ENCODE measurements at places on chromosomes 7 and 10.

- no peak for DNase-seq
Observed at GRCh38 chr7:124799448-124799847, 33.9 kb upstream of the GPR37 start.

- no peak for DNase-seq
Observed at GRCh38 chr7:75611557-75612178, 119.5 kb downstream of the SPDYE5 start.

- no peak for DNase-seq
Observed at GRCh38 chr7:99386584-99387238, 12.2 kb downstream of the ARPC1B start.

DNA sequence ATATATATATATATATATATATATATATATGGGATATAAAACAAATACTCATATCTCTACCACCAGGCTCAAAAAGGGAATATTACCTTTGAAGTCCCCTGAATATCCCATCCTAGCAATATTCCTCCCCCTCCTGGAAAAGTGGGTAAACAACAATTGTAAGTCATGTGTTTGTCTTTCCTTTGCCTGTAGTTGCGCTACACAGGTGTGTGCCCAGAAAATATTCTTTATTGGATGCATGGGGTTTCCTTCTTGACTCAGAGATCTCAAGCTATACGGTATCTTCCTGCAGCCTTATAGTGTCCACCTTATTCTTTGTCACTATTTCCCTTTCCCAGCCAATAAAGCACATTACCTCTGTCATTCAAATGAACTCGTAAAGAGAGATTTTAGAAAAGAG is 54.2 kb downstream of the MET start:
- no peak for DNase-seq

- no peak for DNase-seq
Observed at GRCh38 chr7:3922175-3922635, 621.2 kb downstream of the SDK1 start.

GRCh38 chr10:87651801-87652200 is 7.9 kb upstream of the PAPSS2 start:
- no peak for DNase-seq

DNA sequence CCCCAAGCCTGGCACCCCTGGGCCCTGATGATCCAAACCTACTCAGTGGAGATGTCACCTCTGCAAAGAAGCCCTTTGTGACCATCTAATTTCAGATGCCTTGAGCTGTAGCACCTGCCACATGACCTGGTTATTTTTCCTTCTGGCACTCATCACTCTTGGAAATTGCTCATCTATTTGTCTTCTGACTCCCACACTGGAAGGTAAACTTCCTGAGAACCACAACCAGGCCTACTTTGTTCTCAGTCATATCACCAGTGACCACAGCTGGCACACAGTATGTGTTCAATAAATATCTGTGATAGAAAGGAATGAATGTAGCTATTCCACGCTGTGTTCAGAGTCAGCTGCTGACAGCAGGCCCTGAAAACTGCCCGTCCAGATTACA is 97.1 kb downstream of the SH3PXD2A start:
- no peak for DNase-seq

DNA sequence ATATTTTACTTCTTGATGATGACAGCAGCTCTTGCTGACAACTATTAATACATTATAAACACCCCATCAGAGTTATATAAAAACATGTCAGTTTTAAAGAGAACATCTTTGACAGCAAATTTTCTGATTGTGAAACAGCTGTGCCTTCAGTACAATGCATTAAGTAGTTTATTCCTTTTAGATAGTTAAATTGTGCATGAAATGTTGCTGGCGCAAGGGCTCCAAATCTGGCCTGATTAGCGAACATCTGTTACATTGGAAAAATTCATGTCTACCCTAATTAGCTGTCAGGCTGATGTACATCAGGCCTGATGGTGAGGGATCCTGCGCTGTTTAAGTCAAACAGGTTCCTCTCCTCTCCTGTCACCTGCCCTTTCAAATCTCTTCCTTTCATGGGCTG is 171.9 kb upstream of the SP8 start:
- DNase-seq: no peak

- no peak for DNase-seq
Observed at GRCh38 chr10:131674130-131674529, 226.7 kb upstream of the PPP2R2D start.

GRCh38 chr10:90319188-90319914 is 538.5 kb downstream of the HTR7 start:
- no peak for DNase-seq

DNA sequence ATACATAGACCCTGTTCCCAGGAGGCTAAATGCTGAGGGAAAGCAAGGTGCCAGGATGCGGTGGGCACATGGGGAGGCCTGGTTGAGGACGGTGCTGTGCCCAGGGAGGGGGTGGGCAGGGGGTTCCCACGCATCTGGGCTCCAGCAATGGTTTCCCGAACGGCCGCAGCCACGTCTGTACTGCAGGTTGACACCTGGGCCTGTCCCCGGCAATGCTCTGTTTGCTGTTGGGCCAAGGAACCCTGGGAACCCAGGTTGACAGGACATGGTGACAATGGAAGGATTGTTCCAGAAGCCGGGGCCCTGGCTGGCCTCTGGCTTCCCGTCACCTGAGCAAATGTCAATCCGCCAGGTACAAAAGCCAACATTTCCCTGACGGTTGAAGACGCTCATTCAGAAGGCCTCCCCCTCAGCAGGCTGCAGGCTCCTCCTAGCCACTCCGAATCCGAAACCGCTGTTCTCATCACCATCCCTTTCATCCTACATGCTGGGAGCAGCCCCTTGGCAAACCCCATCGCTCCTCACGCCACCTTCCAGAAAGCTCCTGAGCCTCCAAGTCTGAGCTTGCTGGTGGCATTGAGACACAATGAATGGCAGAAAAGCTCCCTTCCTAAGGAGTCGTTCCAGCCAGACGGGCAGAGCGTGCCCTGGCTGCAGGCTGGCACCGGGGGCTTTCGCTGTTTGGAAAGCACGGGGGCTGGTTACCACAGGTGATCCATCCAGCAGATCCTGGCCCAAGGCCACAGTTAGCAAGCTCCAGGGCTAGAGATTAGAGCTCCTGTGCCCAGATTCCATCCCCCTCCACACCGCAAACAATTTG is 31.2 kb downstream of the SPOCK2 start:
- no peak for DNase-seq

- no peak for DNase-seq
Observed at GRCh38 chr7:140017543-140017942, 45.2 kb downstream of the PARP12 start.

GRCh38 chr10:127524908-127525665 is 24.0 kb upstream of the NPS start:
- no peak for DNase-seq

GRCh38 chr10:12608761-12609160 is 259.4 kb downstream of the CAMK1D start:
- DNase-seq: no peak

GRCh38 chr7:29116361-29117200 is 29.8 kb downstream of the CPVL start:
- DNase-seq: no peak

DNA sequence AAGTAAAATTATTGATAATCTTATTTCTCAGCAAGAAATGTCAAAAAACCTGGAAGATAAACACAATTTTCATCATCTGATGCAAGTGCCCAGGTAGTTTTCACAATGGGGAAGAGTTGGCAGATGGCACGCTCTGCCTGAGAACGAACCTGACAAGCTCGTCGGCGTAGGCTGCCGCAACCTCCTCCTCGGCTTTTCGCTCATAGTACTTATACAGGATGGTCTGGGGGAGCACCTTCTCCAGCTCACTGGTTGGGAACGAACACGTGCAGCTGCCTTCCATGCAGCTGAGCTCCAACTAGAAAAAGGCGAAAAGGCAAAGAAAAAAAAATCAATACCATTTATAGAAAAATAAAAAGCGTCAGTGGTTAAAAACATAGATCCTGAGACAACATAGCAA is 68.9 kb downstream of the RNF216 start:
- DNase-seq: no peak

- no peak for DNase-seq
Observed at GRCh38 chr10:96960872-96961271, 128.8 kb downstream of the LCOR start.

- DNase-seq: no peak
Observed at GRCh38 chr7:95684037-95684436, 87.7 kb upstream of the PDK4 start.

GRCh38 chr7:128209229-128210035 is 31.6 kb upstream of the LEP start:
- DNase-seq: peak; percentile 62

GRCh38 chr7:117284692-117285091 is 38.2 kb downstream of the WNT2 start:
- DNase-seq: no peak

GRCh38 chr7:55081068-55081467 is 62.3 kb downstream of the EGFR start:
- DNase-seq: no peak

DNA sequence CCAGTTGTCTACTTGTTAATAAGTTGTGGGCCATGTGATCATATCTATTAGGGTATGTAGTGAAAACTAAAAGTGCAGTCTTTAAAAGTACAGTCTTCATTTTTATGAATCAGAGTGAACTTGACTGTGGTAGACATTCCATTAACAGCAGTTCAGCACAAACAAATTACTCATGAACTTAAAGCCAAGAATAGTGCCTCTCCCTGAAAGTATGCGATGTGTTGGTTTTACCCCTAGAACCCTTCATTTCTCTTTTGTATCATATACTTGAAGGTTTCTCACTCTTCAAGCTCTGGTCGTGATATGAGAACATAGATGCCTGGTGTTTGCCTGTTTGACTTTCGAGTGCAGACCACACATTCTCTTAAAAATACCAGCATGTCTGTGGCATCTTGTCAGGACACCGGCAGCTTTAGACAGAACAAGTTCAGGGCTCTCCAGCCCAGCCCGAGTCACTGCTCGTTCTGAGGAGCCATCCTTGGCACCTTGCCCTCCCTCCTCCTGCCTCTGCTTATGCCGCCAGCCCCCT is 159.3 kb downstream of the LCOR start:
- DNase-seq: no peak

DNA sequence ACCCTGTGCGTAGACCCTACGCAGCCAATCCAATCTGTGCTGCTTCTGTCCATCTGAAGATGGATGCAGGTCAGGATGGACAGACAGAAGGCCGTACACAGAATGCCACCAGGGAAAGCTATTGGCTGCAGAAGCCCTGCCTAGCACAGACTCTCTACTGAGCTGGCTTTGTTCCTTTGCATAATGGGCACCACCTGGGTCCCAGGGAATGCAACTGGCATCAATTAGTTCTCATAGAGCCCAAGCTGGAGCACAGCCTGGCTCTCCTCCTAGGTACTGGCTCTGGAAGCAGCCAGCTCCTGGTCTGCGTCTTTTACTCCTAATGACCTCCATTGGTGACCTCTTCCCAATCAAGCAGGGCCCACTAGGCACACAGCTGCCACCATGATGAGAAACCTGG is 26.8 kb upstream of the CACUL1 start:
- DNase-seq: no peak

DNA sequence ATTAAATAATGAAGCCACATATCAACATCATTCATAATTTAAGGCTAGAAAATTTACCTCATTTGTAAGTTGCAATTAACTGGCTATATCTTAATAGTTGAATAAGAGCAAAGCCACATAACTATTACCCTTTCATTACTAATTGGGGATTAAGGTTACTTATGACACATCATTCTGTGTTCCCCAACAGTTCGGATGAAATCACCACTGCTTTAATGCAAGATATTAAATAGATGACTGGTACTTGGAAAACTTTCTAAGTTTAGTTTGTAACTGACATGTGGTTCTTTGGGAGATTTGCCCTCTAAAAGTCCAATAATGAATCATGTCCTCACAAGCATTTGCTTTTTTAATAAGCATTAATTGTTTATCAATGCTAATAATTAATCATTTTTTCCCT is 109.1 kb downstream of the MTERF1 start:
- DNase-seq: no peak

GRCh38 chr10:75540357-75540966 is 109.0 kb downstream of the LRMDA start:
- DNase-seq: no peak

GRCh38 chr7:92830027-92830426 is 6.3 kb downstream of the CDK6 start:
- DNase-seq: no peak

- no peak for DNase-seq
Observed at GRCh38 chr10:11609492-11610093, 1.9 kb downstream of the USP6NL start.

- DNase-seq: no peak
Observed at GRCh38 chr7:47624689-47625088, 42.8 kb upstream of the TNS3 start.

DNA sequence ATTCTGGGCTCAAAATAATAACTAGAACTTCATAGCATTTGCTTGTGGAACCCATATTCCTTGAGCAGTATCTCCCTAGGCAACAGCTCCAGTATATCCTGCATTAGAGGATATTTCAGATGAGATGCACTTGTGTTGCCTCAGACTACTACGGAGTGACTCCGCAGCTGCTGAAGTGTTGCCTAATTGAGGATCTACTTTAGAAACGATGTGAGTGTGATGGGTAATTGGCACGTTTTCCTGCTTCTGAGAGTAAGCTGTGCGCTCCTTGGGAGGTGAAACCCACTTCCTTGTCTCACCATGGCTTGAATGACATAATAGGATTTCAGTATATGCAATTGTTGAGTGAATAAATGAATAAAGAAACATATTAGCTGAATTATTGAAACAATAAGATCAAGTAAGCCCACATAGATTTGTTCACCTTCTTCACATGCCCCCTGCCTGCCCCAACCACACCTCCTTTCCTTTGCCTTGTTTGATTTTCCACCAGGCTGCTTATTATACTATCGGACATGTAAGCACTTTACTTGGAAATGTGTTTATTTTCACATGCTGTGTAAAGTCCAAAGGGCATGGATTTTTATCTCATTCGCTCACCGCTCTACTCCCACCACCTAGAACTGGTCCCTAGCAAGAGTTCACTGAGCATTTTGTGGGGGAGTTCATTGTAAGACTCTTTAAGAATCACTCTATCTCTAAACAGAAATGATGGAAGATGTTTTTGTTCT is 303.8 kb downstream of the KCNMA1 start:
- no peak for DNase-seq

GRCh38 chr7:947391-948210 is 6.9 kb downstream of the ADAP1 start:
- DNase-seq: no peak

GRCh38 chr10:19944911-19945663 is 128.9 kb downstream of the PLXDC2 start:
- no peak for DNase-seq

- DNase-seq: no peak
Observed at GRCh38 chr7:31487476-31487875, 26.4 kb upstream of the ITPRID1 start.

GRCh38 chr10:114729103-114729659 is 71.1 kb upstream of the ABLIM1 start:
- DNase-seq: no peak

GRCh38 chr7:2282185-2282751 is 32.0 kb downstream of the SNX8 start:
- no peak for DNase-seq

All from activated naive CD4-positive, alpha-beta T cell treated with anti-CD3 and anti-CD28 coated beads, Interleukin-2, amount 50 U/mL, for 16 hours (primary cell).